Activated naive CD8-positive, alpha-beta T cell treated with anti-CD3 and anti-CD28 coated beads, Interleukin-2, amount 50 U/mL, for 24 hours (primary cell): ENCODE measurements at places on chromosomes 3 and 15.

- no peak overlapping the region for H3K4me3 ChIP-seq
- no peaks in the 10 kb centered on the region for H3K4me1 ChIP-seq
- no peak for DNase-seq
Measured at GRCh38 chr3:2656806-2657777, 453.1 kb downstream of the IL5RA start.

DNA sequence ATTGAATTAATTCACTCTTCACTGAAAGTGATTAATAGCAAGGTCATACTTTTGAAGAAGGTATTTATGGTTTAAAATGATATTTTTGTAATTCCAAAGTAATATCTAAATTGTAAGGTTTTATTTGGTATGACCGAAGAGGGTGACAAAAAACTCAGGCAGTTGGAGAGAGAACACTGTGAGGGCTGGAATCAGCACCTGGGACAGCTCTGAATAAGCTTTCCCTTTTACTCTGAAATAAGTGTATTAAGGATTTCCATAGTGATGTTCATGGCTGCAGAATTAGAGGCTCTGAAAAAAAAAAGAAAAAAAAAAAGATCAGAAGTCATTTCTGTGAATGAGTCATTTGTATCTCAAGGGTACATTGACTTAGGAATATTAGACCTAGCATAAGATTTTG lies 299.5 kb downstream of the IL5RA start:
- no peak for DNase-seq
- no peaks in the 10 kb centered on the region for H3K4me1 ChIP-seq
- H3K27ac ChIP-seq, result no peak overlapping the region
- no peaks in the 10 kb centered on the region for H3K36me3 ChIP-seq
- peaks cover 4% of the 10 kb centered on the region for H3K27me3 ChIP-seq

GRCh38 chr15:100526027-100526481 lies 2.7 kb downstream of the CERS3 start:
- DNase-seq, result no peak
- H3K27ac ChIP-seq, result no peak overlapping the region
- no peaks in the 10 kb centered on the region for H3K36me3 ChIP-seq
- peaks cover 5% of the 10 kb centered on the region for H3K4me1 ChIP-seq
- H3K4me3 ChIP-seq, result no peak overlapping the region
- no peaks in the 10 kb centered on the region for H3K27me3 ChIP-seq

- DNase-seq, result no peak
- H3K27me3 ChIP-seq, result no peaks in the 10 kb centered on the region
- H3K4me1 ChIP-seq, result peaks cover 12% of the 10 kb centered on the region
- peaks cover 26% of the 10 kb centered on the region for H3K36me3 ChIP-seq
- H3K4me3 ChIP-seq, result no peak overlapping the region
Measured at GRCh38 chr3:33865133-33865532, 66.7 kb downstream of the PDCD6IP start.

DNA sequence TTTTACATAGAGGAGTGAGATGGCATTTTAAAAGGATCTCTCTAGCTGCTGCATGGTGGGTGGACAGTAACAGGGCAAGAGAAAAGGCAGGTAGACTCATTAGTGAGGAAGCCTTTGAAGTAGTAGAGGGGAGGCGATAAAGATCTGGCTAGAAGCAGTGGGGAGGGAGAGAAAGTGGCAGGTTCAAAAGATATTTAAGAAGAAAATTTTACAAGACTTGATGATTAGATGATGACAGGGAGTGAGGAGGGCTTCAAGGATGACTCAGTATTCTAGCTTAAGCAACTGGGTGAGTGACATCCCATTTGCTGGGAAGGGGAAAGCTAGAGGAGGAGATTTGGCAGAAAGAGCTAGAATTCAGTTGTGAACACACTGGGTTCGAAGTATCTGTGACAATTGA lies 3.8 kb upstream of the BRPF1 start:
- H3K4me1 ChIP-seq, result peaks cover 40% of the 10 kb centered on the region
- H3K27ac ChIP-seq, result peak overlapping the region; percentile 3
- H3K27me3 ChIP-seq, result no peaks in the 10 kb centered on the region
- no peaks in the 10 kb centered on the region for H3K36me3 ChIP-seq

- H3K4me1 ChIP-seq, result peaks cover 21% of the 10 kb centered on the region
- H3K4me3 ChIP-seq, result no peak overlapping the region
- no peak overlapping the region for H3K27ac ChIP-seq
- no peaks in the 10 kb centered on the region for H3K36me3 ChIP-seq
Measured at GRCh38 chr15:59587085-59587826, 24.3 kb upstream of the GCNT3 start.

- peaks cover 37% of the 10 kb centered on the region for H3K4me1 ChIP-seq
- H3K27ac ChIP-seq, result peak overlapping the region; percentile 68
- H3K36me3 ChIP-seq, result no peaks in the 10 kb centered on the region
- peak overlapping the region; percentile 59 for H3K4me3 ChIP-seq
- no peak for DNase-seq
Measured at GRCh38 chr3:67685499-67685898, 31.1 kb upstream of the SUCLG2 start.

DNA sequence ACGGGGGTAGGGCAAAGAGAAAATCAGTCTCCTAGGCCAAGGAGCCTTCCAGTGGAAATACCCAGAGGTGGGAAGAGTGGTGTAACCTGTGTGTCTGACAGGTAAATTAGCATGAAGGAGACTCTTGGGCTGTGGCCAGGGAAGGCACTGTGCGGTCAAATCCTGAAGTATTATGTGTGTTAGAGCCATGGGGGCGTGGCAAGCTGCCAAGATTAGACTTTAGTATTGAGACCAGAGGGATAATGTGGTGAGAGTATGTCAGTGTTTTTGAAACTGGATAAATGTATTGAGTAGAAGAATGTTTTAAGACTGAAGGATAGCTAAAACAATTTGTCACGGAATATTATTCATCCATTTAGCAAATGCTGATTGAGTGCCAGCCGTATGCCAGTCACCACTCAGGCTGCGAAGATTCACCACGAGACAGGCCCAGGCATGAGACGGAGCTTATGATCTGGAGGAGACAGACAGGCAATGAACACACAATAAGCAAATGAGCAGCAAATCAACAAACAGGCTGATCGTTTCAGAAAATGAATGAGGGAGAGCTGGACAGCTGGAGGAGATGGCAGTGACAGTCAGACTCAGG lies 445.9 kb downstream of the MCTP2 start:
- H3K27me3 ChIP-seq, result peaks cover 5% of the 10 kb centered on the region
- no peak overlapping the region for H3K4me3 ChIP-seq
- no peaks in the 10 kb centered on the region for H3K36me3 ChIP-seq
- H3K27ac ChIP-seq, result no peak overlapping the region
- H3K4me1 ChIP-seq, result no peaks in the 10 kb centered on the region

GRCh38 chr15:34818526-34818925 lies 23.2 kb upstream of the ACTC1 start:
- no peak for DNase-seq
- no peaks in the 10 kb centered on the region for H3K4me1 ChIP-seq
- H3K27ac ChIP-seq, result no peak overlapping the region
- peaks cover 35% of the 10 kb centered on the region for H3K27me3 ChIP-seq

- no peak overlapping the region for H3K4me3 ChIP-seq
- peaks cover 2% of the 10 kb centered on the region for H3K4me1 ChIP-seq
- DNase-seq, result no peak
- no peaks in the 10 kb centered on the region for H3K27me3 ChIP-seq
Measured at GRCh38 chr15:90701880-90702630, 15.1 kb upstream of the BLM start.

GRCh38 chr15:60391722-60392315 lies 6.0 kb downstream of the ANXA2 start:
- H3K36me3 ChIP-seq, result peaks cover 20% of the 10 kb centered on the region
- no peak overlapping the region for H3K27ac ChIP-seq
- no peak for DNase-seq
- no peak overlapping the region for H3K4me3 ChIP-seq
- no peaks in the 10 kb centered on the region for H3K27me3 ChIP-seq

DNA sequence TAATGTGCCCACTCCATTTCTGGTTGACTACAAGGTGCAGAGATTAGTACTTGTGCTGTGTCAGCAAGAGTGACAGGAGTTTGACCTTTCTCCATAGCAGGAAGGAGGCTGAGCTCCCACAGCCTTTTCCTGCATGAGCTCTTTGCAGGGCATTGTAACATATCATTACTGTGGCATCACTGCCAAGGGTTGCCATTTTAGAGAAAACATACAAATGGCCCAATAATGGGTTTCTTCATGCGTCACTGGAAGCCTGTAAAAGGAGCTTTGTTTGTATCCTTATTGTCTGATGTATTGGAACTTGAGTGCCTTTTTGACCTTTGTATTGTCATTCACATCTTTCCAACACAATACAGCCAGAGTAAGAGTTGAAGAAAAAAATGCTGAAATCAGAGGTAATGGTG lies 323.0 kb upstream of the CDIN1 start:
- H3K4me3 ChIP-seq, result no peak overlapping the region
- H3K36me3 ChIP-seq, result no peaks in the 10 kb centered on the region
- no peaks in the 10 kb centered on the region for H3K4me1 ChIP-seq
- no peaks in the 10 kb centered on the region for H3K27me3 ChIP-seq

DNA sequence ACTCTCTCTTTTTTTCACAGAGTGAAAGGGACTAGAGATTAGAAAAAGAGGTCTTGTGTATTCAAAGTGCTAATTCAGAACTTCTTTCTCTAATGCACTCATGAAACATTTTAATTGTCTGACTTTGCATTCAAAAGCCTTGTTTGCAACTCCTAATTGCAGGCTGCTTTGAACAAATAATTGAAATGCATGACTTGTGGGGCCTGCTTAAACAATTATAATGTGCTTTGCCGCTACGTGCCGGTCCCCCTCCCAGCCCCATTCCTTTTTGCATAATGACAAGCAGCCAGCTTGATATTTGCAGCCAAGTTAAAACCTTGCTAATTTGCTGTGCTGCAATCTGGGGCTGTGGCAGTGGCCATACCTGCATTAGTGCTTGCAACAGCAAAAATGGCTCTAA lies 114.5 kb downstream of the FOXB1 start:
- H3K27ac ChIP-seq, result no peak overlapping the region
- H3K36me3 ChIP-seq, result no peaks in the 10 kb centered on the region
- H3K27me3 ChIP-seq, result peaks cover 9% of the 10 kb centered on the region

DNA sequence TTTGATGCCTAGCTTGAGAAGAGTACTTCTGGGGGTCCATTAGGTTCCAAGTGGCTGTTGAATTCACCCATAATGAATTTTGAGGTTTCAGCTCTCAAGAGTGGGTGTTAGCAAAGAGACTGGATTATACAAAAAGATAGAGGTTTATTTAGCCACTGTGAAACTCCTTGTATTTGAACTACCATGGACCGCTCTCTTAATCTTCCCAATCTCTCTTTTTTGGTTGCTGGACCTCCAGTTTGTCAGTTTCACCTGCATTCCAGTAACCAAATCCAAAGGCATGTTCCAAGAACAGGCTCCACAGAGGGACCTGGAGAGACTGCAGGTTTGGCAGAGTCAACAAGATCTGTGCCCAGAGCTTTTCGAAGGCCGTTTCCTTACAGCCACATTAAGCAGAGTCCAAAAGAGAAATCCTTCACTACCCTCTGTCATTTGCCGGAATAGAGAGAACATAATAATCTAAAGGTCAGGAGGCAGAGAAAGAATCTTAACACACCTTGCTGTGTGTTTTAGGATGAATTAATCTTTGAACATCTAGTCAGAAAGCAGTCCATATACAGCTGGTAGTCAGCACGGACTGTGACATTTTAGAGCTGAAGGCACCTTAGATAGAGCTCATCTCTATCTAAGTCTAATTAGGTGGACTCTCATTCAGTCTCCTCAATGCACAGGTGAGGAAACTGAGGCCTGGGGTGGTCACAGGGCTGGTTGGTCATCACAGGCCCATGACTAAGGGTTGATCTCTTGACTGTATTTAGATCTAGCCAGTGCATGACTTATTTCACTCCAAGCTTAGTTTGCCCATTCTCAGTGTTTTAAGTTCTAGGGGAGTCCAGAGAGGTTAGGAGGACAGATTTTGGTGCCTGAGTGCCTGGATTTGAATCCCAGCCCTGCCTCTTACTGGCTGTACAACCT lies 1.3 kb downstream of the ABHD2 start:
- H3K36me3 ChIP-seq, result peaks cover 10% of the 10 kb centered on the region
- H3K4me3 ChIP-seq, result no peak overlapping the region
- no peak for DNase-seq
- H3K27me3 ChIP-seq, result no peaks in the 10 kb centered on the region

GRCh38 chr3:195770081-195770840 lies 41.5 kb downstream of the MUC4 start:
- peaks cover 5% of the 10 kb centered on the region for H3K27me3 ChIP-seq
- no peak overlapping the region for H3K4me3 ChIP-seq
- peak overlapping the region; percentile 19 for H3K27ac ChIP-seq
- H3K36me3 ChIP-seq, result no peaks in the 10 kb centered on the region
- peaks cover 2% of the 10 kb centered on the region for H3K4me1 ChIP-seq
- DNase-seq, result no peak

DNA sequence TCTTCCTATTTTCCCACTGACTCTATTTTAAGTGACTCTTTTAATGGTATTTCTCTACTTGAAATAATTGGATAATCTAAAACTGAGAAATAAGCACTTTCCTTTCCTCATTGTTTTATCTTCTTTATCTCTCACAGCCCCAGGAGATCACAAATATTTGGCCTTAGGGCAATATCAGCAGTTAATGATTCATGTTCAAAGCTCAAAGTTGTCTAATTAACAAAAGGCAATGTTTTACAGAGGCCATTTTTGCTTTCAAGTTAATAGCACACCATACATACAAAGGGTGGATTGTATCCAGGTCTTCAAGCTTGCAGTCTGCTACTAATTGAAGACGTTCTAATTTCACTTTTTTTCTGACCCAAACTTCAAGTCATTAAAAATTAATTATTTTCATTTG lies 120.1 kb downstream of the LRRN1 start:
- H3K4me3 ChIP-seq, result no peak overlapping the region
- H3K36me3 ChIP-seq, result peaks cover 2% of the 10 kb centered on the region
- no peak for DNase-seq
- no peaks in the 10 kb centered on the region for H3K27me3 ChIP-seq
- H3K27ac ChIP-seq, result no peak overlapping the region

DNA sequence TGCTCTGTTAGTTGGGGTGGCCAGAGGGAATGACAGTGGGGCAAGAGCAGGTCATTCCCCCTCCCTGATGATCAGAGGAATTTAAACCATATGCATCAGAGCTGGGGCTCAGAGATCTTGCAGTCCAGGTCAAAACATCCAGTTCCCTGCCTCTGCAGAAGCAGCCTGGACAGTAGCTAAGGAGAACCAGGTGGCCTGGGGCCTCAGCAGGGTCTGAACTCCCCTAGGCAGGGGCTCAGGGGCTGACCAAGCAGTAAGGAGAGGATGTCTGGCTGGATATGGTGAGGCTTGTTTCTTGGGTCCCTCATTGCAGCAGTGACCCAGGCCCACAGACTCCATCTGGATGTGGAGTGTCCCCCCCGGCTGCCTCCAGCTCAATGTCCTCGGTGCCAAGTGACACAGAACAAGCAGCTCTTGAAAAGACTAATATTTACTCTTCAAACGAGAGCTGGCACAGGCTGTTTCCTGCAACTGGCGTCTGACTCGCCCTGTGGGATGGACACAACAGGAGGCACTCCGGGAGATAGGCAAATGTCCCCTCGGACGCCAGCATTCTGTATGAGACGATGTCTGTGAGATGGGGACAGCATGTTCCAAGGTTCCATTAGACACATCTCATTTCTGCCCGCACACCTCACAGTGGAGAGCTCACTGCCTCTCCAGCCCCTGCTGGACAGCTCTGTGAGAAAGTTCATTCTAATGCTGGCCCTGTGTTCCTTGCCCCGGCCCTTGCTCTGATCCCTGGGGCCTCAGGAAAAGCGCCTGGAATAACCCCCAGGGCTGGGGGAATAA lies 37.1 kb downstream of the SEC22C start:
- no peak for DNase-seq
- H3K4me1 ChIP-seq, result no peaks in the 10 kb centered on the region
- no peaks in the 10 kb centered on the region for H3K27me3 ChIP-seq
- H3K4me3 ChIP-seq, result no peak overlapping the region
- H3K36me3 ChIP-seq, result no peaks in the 10 kb centered on the region

- H3K36me3 ChIP-seq, result no peaks in the 10 kb centered on the region
- peaks cover 2% of the 10 kb centered on the region for H3K27me3 ChIP-seq
- peaks cover 3% of the 10 kb centered on the region for H3K4me1 ChIP-seq
- DNase-seq, result no peak
- H3K4me3 ChIP-seq, result no peak overlapping the region
- H3K27ac ChIP-seq, result no peak overlapping the region
Measured at GRCh38 chr15:40852529-40852928, 8.7 kb downstream of the SPINT1 start.
